ENCODE measurements at places on chromosomes 2 and 18.

DNA sequence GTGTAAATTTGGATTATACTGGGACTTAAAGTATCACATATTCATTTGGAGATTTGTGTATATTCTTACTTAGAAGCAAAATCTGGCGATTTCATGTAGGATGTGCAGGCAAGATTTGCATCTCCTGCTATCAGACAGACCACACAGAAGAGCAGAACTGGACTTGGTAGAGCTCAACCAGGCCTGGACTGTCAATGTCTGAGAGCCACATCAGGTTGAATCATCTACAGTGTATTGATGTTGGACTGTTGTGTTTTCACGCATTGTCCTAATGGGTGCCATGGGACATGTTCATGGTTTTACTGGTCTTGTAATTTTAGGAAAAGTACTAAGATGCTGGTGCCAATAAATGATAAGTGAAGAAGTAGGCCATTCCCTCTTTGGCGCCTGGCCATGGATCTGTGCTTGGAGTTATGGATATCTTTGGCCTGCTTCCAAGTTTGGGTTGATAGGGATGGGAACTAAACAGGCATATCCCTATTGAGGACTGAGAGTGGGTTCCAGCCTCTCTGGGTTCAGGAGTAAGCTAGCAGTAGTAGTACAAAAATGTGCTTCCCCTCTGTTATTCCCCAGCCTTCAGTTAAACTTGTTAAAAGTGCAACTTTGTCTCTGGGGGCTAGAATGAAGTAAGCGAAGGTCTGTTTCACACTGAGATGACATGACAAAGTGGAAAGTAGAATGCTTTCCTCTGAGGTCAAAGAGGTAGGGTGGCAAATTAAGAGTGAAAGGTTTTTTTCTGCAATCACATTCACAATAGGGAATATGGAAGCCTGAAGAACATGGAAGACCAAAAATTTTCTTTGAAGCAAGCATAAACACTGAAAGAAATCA is 49.2 kb upstream of the NEMP2 start:
- H3K4me3 ChIP-seq, result no peak overlapping the region
- no peaks in the 10 kb centered on the region for H3K27me3 ChIP-seq
- no peak for DNase-seq
- H3K27ac ChIP-seq, result no peak overlapping the region
- no peaks in the 10 kb centered on the region for H3K4me1 ChIP-seq
- H3K36me3 ChIP-seq, result no peaks in the 10 kb centered on the region

- no peak for DNase-seq
- H3K27me3 ChIP-seq, result no peaks in the 10 kb centered on the region
- no peak overlapping the region for H3K4me3 ChIP-seq
- no peak overlapping the region for H3K27ac ChIP-seq
- no peaks in the 10 kb centered on the region for H3K36me3 ChIP-seq
Observed at GRCh38 chr18:4284528-4284927, 170.6 kb downstream of the DLGAP1 start.

- no peak overlapping the region for H3K4me3 ChIP-seq
- no peak for DNase-seq
- H3K27ac ChIP-seq, result no peak overlapping the region
- no peaks in the 10 kb centered on the region for H3K4me1 ChIP-seq
Observed at GRCh38 chr2:172842511-172843265, 107.0 kb downstream of the RAPGEF4 start.

DNA sequence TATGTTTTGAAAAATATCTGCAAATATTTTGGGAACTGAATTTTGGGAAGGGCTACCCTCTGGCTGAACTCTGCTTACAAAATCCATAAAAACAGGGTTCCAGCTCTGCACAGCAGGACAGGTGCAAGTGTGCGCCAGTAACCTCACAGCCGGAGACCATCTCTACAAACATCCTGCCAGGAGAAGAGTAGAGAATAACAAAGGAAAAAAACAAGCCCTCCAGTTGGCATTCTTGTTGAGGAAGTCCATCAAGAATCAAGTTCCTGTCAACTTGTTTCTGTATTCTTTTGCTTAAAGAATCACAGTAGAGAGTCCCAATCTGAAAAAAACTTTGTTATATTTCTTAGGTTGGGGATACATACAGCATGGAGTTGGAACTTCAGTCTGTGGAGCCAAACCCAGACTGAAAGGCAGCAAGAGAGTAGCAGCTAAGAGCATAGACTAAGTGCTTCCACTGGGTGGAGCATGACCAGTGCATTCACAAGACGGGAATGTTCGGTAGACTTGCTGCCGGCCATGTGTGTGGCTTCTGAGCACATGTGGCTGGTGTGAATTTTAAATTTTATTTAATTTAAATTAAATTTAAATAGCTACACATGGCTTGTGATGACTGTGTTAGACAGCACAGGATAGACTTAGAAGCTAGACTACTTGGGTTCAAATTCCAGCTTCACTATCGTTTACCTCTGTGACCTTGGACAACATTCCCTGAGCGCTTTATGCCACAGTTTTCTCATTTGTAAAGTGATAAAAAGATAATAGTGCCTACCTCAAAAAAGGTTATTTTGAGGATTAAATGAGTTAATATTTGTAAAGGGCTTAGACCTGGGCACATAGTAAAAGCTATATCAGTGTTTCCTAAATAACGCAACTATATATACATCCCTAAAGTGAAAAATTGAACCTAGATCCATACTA is 41.9 kb downstream of the SPTBN1 start:
- no peak for DNase-seq
- H3K27me3 ChIP-seq, result no peaks in the 10 kb centered on the region

- no peak overlapping the region for H3K4me3 ChIP-seq
- DNase-seq, result no peak
- H3K27ac ChIP-seq, result no peak overlapping the region
- H3K36me3 ChIP-seq, result no peaks in the 10 kb centered on the region
Observed at GRCh38 chr2:129056309-129056958, 737.8 kb upstream of the HS6ST1 start.

DNA sequence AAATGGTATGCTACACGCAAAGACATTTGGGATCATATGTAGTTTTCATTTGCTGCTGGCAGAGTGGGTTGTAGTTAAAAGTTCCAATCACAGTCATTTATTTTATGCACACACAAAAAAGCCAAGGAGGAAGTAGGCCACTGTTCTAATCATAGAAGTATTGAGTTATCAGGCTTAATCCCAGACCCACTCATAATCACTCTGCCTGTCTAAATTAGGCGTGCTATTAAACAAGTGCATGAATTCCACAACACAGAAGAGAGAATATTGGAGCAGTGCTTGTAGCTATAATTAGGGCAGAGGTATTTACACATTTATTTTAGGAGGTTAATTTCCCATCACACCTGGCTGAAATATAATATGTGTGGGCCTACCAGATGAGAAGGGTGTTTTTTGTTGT is 65.7 kb upstream of the FIGN start:
- no peaks in the 10 kb centered on the region for H3K4me1 ChIP-seq
- no peak for DNase-seq
- no peak overlapping the region for H3K4me3 ChIP-seq
- H3K27me3 ChIP-seq, result no peaks in the 10 kb centered on the region
- H3K36me3 ChIP-seq, result no peaks in the 10 kb centered on the region

DNA sequence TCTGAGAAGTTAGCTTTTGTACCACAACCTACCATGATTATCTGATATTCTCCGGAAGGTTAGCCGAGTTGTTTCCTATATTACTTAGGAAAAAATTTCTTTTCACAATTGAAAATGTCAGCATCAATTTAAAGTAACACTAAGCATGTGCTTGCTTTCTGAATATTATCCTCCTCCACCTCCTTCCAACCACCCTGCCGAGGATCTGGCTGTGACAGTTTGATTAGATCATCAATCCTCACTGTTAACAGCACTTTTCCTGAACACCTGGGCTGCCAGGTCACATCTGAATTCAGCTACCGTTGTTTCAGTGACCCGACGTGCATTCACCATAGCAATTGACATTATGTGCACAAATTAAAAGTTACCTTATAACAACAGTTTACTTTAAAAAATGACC is 207.0 kb downstream of the ZNF407 start:
- H3K36me3 ChIP-seq, result no peaks in the 10 kb centered on the region
- no peak overlapping the region for H3K27ac ChIP-seq
- no peak overlapping the region for H3K4me3 ChIP-seq
- no peak for DNase-seq
- no peaks in the 10 kb centered on the region for H3K27me3 ChIP-seq

DNA sequence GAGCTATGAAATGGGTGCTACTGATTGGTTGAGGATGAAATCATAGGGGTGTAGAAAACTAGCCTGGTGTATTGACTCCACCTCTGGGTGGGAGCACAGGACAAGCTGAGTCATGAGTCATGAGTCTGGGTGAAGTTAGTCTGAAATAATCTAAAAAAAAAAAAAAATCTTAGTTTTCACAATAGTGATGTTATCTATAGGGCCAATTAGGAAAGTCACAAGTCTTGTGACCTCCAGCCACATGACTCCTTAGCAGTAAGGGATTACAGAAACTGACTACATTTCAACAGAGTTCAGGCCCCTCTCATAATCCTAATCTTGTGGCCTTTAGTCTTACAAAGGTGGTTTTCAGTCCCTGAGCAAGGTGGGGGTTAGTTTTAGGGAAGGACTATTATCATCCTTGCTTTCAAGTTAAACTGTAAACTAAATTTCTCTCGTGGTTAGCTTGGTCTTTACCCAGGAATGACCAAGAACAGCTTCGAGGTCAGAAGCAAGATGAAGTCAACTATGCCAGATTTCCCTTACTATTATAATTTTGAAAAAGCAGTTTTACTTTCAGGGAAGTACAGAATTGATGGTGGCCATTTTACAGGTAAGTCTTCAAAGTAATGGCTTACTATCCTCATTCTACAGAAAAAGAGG is 338.0 kb upstream of the GYPC start:
- H3K36me3 ChIP-seq, result no peaks in the 10 kb centered on the region
- no peak overlapping the region for H3K4me3 ChIP-seq
- H3K4me1 ChIP-seq, result no peaks in the 10 kb centered on the region
- no peaks in the 10 kb centered on the region for H3K27me3 ChIP-seq
- no peak overlapping the region for H3K27ac ChIP-seq
- DNase-seq, result no peak

DNA sequence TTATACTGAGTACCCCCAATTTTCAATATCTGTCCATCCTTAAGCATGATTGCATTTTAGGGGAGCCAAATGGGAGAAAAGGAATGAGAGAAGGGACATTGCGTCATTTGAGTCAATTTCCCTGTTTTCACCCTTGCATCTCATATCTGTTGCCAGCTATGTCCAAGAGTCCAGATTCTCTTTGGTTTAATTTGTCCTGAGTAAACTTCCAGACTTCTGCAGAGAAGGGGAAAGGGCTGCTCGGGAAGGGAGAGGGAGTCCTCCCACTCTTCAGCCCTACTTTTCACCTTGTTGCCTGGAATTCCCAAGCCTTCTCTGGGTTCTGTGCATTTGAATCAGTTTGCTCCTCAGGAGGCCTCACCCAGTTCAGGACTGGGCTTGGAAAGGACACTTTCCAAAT is 16.5 kb downstream of the GREB1 start:
- H3K4me3 ChIP-seq, result no peak overlapping the region
- no peak overlapping the region for H3K27ac ChIP-seq
- no peaks in the 10 kb centered on the region for H3K36me3 ChIP-seq

GRCh38 chr2:223856021-223856420 is 18.6 kb upstream of the AP1S3 start:
- no peak for DNase-seq
- H3K27me3 ChIP-seq, result no peaks in the 10 kb centered on the region
- no peaks in the 10 kb centered on the region for H3K4me1 ChIP-seq
- H3K27ac ChIP-seq, result no peak overlapping the region

DNA sequence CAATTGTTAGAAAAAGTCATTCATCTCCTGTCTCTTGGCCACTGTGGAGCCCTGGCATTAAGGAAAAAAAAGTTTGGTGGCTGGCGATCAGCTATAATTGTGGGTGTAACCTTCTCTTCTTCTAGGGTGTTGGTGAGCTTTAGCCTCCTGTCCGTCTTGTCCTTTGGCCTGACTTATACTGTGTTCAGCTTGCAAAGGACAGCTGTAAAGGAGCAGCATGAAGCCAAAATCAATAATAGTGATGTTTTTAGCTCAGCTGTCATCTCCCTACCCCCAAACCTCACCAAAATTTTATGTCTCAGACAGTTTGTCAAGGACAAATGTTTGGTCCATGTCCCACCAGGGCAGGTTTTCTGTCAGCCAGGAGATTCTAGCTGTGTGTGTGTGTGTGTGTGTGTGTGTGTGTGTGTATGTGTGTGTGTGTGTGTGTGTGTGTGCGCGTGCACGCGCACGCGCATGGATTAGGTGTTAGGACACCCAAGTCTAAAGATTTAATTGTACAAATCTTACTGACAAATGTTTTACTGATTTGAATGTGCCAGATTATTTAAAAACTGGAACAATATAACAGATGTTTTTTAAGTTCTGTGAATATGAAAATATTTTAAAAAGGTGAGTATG is 109.2 kb downstream of the PTPRM start:
- H3K27me3 ChIP-seq, result no peaks in the 10 kb centered on the region
- no peak overlapping the region for H3K27ac ChIP-seq
- H3K36me3 ChIP-seq, result no peaks in the 10 kb centered on the region
- no peak for DNase-seq

DNA sequence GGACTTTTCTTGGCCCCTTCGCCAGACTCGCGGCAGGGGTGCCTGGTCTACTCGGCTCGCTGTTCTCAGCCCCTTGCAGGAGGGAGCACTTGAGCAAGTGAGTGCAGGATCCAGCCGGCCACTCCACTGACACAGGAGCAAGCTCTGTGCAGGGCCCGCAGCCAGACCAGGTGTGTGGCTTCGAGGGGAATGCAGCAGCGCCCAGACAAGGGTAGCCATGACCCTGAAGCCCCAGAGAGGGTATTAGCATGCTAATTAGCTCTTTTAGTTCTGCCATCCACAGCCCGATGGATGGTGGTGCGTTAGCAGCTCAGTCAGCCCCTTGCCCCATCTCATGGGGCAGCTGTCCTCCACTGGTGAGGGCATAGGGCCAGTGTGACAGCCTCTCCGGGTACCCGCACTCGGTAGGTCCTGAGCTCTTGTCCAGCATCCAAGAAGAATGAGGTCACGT is 103.2 kb upstream of the HS6ST1 start:
- H3K27ac ChIP-seq, result no peak overlapping the region
- H3K4me3 ChIP-seq, result no peak overlapping the region
- H3K27me3 ChIP-seq, result no peaks in the 10 kb centered on the region
- H3K36me3 ChIP-seq, result no peaks in the 10 kb centered on the region
- H3K4me1 ChIP-seq, result no peaks in the 10 kb centered on the region

DNA sequence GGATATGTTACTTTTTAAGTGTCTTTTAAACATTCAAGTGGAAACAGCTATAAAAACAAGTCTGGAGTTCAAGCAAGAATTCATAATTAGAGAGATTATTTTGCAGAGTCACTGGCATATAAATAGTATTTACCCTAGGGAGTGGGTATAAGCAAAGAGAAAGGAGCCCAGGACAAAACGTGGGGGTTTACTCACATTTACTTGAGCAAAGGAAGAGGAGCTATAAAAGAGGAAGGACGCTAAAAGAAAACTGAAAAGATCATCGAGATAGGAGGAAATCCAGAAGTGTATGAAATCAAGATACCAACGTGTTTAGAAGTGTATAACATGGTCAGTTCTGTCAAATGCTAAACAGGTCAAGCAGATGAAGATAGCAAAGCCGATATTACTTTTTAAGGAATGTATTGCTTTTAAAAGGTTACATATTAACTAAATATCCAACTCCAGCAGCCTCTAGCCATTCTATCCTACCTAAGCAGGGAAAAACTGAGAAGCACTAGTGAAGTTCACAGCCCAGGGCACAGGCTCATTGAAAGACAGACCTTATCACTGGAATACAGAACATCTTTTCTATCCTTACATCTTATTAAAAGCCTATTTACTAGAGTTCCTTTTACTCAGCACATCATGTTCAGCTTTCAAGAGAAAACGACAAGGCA is 8.6 kb downstream of the KANSL1L start:
- no peaks in the 10 kb centered on the region for H3K27me3 ChIP-seq
- DNase-seq, result no peak
- H3K4me1 ChIP-seq, result no peaks in the 10 kb centered on the region
- H3K36me3 ChIP-seq, result no peaks in the 10 kb centered on the region

All from effector memory CD4-positive, alpha-beta T cell (primary cell).